Kidney glomerular epithelial cell (primary cell): ENCODE measurements at places on chromosomes 3 and 15.
A peak's percentile ranks its signal among the peaks of the same experiment; 100 is the strongest.

- no peak for DNase-seq
Measured at GRCh38 chr3:88009066-88009465, 49.7 kb downstream of the CGGBP1 start.

DNA sequence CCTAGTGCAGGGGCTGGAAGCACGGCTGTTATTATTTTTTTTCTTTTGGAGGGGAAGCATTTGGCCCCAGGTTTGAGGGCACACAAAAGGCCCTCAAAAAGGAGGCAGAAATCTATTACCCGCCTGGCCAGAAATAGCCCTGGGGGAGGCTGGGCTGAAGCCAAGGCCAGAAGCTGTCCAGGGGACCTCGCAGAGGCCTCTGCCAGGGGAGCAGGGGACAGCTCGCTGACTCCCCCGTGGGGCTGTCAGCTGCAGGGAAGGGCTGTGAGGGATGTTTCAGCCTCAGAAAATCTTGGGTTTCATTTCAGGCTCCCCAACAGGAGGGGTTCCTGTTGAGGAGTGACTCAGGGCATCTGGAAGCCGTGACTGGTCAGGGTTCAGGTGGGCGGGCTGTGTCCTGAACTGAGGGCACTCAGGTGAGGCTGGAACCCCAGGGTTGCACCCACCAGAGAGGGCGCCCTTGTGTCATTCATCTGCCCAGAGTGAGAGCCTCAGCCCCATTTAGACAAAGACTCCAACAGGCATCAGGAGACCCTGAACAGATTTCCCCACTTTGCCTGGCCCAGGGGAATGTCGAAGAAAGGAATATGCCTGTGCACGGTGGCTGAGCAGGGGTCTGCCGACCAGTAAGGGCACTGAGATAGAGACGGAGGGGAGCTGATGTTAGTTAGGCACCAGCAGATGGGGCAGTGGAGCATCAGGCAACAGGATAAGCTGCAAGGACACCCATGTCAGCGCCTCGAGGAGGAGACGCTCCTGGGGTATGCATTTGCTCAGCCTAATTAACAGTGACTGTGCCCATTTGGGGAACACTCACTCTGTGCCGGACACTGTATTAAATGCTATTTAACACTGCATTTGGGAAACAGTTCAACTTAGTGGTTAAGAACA is 43.5 kb upstream of the SLC6A11 start:
- DNase-seq, result no peak

DNA sequence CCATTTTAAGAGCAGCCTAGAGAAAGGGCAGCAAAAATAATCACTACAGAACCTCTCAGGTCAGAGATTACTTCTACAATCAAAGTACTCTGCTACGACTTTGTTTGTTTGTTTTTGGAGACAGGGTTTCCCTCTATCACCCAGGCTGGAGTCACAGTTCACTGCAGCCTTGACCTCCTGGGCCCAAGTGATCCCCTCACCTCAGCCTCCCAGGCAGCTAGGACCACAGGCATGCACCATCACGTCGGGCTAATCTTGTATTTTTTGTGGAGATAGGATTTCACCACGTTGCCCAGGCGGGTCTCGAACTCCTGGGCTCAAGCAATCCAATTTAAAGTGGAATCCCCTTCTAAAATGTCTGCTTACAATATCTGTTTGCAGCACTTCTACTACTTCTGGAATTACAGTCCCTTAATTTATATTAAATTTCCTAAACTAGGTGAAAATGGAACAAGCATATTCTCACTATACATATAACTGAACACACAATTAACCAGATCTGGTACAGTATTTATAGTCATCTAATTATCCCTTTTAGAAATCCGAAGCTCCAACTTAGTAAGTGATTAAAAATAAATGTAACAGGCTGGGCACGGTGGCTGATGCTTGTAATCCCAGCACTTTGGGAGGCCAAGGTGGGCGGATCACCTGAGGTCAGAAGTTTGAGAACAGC is 4.4 kb downstream of the UACA start:
- no peak for DNase-seq

- DNase-seq, result no peak
Measured at GRCh38 chr3:85721409-85722145, 762.8 kb downstream of the CADM2 start.

DNA sequence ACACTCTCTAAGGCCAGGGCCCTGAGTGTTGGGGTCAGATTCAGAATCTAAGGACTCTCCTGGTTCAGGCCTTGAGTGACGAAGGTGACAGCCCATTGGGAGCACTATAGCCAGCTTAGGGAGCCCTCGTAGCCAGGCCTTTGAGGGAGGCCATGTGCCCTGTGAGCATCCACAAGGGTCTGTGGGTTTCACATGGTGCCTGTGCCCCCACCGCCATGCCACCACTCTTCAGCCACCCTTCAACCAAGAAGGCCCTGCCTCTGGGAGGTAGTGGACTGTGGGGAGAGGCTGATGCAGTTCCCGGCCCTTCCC is 37.5 kb downstream of the TSPAN3 start:
- DNase-seq, result no peak

DNA sequence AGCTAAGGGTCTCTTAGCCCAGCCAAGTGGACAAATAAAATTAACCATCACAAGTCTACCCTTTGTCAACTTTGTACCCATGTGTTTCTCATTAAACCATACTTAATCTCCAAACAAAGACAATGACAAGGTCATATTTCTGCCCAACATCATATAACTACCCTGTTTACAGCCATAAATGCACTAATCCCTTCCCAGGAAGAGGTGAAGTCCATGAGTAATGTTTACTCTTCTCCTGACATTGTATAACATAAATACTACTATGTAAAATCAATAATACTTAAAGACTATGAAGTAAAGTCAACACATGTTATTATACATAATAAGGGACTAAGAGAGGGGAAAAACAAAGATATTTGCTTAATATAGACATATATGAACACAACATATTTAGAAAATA is 38.5 kb upstream of the FAN1 start:
- DNase-seq, result no peak

- DNase-seq, result peak; percentile 36
Measured at GRCh38 chr15:62067448-62068044, 769 bp downstream of the C2CD4A start.

GRCh38 chr15:39682366-39682765 is 100.3 kb downstream of the FSIP1 start:
- DNase-seq, result no peak

DNA sequence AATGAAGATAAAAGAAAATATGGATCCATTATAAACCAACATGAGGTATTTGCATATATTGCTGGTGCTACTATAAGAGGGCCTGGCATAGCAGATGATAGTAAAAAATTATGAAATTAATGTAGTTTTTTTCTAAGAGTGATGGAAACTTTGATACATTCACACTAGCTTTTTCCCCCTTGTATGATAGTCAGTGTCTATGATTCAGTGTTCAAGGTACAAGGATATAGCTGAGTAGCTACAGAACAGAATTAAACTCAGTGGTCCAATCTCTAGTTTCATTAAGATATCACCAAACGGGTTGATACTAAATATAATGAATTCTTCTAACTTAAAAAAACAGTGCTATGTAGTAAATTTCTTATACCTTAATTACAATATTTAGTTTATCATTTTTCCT is 49.9 kb upstream of the XRN1 start:
- DNase-seq, result no peak

GRCh38 chr3:122916580-122916979 is 111.0 kb downstream of the SEMA5B start:
- DNase-seq, result no peak

DNA sequence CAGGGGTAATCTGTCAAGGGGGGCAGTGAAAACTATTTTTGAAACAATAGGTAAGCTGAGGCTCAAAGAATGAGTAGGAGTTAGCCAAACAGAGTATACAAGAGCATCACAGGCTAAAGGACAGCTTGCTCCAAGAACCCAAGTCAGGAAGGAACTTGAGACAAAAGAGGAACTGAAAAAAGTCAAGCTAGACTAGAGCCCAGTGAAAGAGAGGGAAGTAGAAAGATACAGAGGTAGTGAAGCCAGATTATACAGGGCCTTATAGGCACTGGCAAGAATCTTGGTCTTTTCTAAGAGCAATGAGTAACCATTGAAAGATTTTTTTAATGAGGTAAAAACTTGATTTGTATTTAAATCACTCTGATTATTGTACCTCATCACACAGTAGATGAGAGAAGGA is 69.9 kb downstream of the FILIP1L start:
- no peak for DNase-seq

GRCh38 chr3:125436921-125437320 is 61.8 kb upstream of the ZNF148 start:
- no peak for DNase-seq

GRCh38 chr3:183327343-183327742 is 74.3 kb downstream of the B3GNT5 start:
- DNase-seq, result no peak

DNA sequence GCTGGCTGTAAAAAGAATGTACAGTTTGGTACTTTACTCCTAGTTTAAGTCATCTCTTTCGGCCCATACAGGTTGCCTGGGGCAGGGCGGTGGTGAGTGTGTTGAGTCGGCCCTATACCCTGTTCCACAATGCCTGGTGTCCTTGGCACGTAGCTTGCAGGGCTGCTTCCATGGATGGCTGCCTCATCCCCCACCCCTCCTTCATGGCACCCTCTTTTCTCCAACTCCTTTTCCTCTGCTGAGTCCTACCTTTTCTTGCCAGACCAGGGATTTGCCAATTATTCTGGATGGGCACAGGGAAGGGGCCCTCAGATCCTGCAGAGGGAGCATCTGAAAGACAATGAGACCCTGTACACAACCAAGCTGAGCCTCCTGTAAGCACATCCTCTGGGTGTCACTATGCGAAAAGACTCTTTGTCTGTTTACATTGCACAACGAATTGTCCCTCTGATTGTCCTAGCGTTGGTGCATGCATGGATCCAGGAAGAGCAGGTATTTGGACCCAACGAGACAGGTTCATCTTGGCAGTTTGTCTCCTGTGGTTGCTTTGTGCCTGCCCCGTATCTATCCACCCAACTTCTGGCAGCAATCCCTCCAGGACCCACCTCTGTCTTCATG is 73.6 kb upstream of the CGNL1 start:
- DNase-seq, result no peak

- DNase-seq, result peak; percentile 12
Measured at GRCh38 chr3:79497447-79498111, 270.2 kb downstream of the ROBO1 start.

DNA sequence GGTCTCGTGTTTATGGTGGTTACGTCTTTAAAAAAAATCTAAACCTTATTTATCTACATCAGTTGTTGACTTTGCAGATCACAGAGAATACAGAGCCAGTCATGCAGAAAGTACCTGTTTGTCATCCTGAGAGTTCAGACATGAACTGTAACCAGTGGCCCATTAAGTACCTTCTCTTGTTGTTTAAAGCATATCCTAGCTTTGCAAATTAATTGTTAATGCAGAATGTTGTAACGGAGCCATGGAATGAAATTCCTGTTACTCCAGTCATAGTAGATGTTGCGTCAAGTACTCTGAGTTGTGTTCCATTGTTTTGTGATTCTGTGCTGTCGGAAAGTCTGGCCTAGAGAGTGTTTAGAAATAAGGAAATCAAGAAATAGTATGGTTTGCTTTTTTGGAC is 205.2 kb downstream of the RBMS3 start:
- DNase-seq, result peak; percentile 97

DNA sequence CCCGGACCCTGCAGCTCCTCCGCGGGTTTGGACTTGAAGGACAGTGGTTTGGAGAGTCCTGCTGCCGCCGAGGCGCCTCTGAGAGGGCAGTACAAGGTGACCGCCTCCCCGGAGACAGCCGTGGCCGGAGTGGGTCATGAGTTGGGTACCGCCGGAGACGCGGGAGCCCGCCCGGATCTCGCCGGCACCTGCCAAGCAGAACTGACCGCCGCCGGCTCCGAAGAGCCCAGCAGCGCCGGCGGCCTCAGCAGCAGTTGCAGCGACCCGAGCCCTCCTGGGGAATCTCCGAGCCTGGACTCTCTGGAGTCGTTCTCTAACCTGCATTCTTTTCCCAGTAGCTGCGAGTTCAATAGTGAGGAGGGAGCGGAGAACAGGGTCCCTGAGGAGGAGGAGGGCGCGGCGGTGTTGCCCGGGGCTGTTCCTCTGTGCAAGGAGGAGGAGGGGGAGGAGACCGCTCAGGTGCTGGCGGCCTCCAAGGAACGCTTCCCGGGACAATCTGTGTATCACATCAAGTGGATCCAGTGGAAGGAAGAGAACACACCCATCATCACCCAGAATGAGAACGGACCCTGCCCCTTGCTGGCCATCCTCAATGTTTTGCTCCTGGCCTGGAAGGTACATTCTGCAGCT is 634 bp downstream of the MINDY2 start:
- DNase-seq, result no peak

DNA sequence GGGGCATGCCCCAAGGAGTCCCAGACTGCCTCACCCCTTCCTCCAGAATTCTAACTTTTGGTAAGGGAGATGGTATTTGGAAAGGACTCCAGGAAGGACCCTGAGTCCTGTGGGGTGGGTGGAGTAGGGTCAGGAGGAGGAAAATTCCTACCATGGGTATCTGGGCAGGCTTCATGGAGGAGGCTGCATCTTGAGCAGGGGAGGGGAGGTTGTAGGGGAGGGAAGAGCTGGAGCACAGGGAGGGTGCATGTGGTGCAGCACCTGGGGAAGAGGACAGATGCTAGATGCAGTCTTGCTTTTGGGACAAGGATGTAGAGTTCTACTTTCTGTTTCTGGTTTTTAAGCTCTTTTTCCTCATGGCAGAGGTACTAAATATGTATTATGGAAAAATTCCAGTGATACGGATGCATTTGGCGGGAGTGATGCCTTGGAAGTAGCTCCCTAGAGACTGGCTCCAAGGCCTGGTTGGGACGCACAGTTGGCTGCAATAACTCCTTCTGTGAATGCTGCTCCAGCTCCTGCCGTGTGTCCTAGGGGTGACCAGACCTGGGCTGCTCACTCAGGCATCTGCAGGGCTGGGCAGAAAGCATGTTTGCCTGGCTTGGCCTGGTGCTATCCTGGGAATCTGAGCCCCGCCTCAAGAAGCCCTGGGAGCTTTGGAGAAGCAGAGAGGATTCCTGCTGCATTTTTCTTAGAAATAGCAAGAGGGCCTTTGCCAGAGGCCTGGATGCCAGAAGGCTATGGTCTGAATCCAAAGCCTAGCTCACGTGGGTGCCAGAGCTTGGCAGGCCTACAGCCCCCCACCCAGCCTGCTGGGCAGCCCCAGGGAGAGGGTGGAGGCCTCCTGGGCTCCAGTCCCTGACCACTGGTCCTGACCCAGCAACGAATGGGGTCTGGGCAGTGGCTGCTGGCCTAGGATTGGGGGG is 10.1 kb downstream of the SEMA3F start:
- DNase-seq, result peak; percentile 30

DNA sequence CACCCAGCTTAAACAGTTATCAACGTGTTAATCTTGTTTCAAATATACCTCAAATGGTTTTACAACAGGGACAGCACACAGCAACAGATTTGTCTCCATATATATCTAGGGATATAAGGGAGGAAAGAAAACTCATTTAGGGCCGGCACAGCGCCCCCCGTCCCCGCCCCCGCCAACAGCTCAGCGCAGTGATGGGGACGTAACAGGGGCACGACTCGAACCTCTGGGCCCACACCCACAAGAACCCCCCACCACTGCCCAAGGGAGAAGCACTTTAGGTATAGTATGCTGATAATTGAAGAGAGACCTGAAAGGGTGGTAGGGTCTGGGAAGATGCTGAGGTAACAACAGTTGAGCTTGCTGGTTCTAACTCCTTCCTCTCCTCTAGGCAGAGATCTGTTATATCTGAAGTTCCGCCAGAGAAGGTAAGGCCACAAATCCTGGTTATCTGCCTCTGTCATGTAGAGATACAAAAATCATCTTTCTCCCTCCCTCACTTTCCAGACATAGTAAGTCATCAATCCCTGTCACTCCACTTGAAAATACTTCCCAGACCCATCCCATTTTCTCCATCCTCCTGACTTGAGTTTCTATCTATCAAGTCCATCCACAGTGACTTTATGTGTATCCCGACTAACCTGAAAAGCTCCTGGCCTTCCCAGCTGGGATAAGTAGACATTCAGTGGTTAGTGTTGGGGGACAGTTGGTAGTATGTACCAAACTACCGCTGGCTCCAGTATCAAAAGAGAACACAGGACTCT is 126.9 kb downstream of the PDZRN3 start:
- DNase-seq, result no peak
